ENCODE measurements at places on chromosomes 1 and 21. TPM values are rescaled to one million over a fixed set of nuclear protein-coding genes. Genes with fewer than 3 reads are reported as not detected.

HSPA6 gene
- total RNA-seq = 0.99 TPM

S100A2 gene
- 0.79 TPM for total RNA-seq

RGS7 gene
- total RNA-seq = under 0.01 TPM

C1orf198 gene
- total RNA-seq = 16.1 TPM

AMY1B gene
- not detected for total RNA-seq

SPATA1 gene
- total RNA-seq = 0.22 TPM

LCE1F gene
- total RNA-seq = not detected

SPRR2F gene
- total RNA-seq = not detected

CPTP gene
- total RNA-seq = 10.7 TPM

ERO1B gene
- total RNA-seq = 3.2 TPM

CHAF1B gene
- 2.2 TPM for total RNA-seq

TEDDM1 gene
- not detected for total RNA-seq

NCAM2 gene
- total RNA-seq = under 0.01 TPM

MPZL1 gene
- total RNA-seq = 85.1 TPM

ZNF670 gene
- 7.5 TPM for total RNA-seq

RAB25 gene
- not detected for total RNA-seq

CCDC27 gene
- not detected for total RNA-seq

PTGER3 gene
- total RNA-seq = under 0.01 TPM

ANKRD34A gene
- total RNA-seq = under 0.01 TPM

CAMK1G gene
- not detected for total RNA-seq
